NCI-H226 (cell line): ENCODE measurements at places on chromosomes 4 and X.
A peak's percentile ranks its signal among the peaks of the same experiment; 100 is the strongest.

- peak; percentile 51 for DNase-seq
Measured at GRCh38 chr4:9880406-9881197, 99.2 kb downstream of the DRD5 start.

- no peak for DNase-seq
Measured at GRCh38 chr4:83753260-83753659, 217.4 kb downstream of the GPAT3 start.

GRCh38 chr4:68953056-68953596 is 1.5 kb upstream of the UGT2A3 start:
- no peak for DNase-seq

- DNase-seq: no peak
Measured at GRCh38 chr4:150323406-150324325, 245.4 kb downstream of the DCLK2 start.

GRCh38 chr4:38132107-38132673 is 172.0 kb downstream of the PTTG2 start:
- DNase-seq: no peak

GRCh38 chrX:153970357-153971123 is 1.1 kb downstream of the HCFC1 start:
- peak; percentile 15 for DNase-seq

GRCh38 chr4:104129243-104129642 is 365.5 kb downstream of the CXXC4 start:
- no peak for DNase-seq

GRCh38 chrX:32155044-32155638 is 1056.2 kb downstream of the DMD start:
- no peak for DNase-seq

DNA sequence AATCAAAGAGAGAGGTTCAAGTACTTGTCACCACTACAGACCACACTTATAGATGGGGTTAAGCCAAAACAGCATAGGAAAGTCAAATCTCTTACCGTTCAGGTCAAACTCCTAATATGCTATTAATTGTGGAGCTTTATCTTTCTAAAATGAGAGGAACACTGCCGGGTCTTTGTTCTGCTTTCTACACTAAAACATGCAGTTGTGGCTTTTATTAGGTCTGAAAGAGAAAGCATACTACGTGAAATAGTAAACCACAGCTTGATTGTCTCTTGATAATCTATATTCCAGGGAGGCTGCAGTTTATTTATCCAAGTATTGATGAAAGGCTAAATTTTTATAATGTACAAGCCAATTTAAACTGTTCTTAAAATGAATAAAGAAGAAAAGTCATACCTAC is 12.3 kb upstream of the INPP4B start:
- DNase-seq: no peak

DNA sequence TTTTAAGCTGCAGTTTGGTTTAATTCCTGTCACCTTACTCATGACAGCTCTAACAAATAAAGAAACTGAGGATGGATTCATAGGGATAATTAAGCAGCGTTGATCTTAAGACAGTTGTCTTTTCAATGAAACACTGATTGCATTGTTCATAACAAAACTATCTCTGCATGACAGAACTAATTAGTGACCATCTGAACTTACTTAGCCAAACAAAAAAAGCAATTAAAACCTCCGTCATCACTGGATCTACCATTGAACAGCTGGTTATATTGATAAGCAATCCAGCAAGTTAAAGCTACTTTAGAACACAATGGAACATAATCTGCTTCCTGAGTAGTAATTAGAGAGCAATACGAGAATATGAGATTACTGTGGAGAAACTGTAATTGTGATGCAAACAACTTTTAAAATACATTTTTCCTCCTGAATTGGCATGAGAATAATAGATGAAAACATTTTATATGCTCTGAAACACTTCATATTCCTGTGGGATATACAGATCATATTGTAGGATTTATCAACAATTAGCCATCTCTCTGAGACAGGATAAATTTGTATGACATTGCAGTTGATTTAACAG is 2576.8 kb downstream of the PCDH7 start:
- DNase-seq: no peak

DNA sequence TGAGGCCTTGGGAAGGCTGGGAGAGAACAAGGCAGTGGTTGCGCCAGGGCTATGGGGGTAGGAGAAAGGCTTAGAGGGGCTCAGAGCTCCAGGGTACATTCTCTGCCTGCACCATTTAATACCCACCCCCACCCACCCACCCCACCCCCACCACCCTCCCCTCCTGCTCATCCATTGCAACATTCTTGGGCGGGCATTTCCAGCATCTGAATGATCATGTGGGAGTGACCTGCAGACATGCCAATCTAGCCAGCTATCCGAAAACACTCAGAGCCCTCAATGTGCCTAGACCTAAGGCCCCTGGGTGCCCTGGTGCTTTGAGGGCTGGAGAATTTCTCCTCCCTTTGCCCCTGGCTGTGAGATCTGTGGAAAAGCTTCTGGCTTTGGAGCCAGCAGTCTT is 3.1 kb downstream of the SLC34A2 start:
- no peak for DNase-seq

GRCh38 chr4:176752191-176752749 is 40.5 kb downstream of the VEGFC start:
- no peak for DNase-seq

GRCh38 chrX:155744534-155744933 is 131.8 kb upstream of the TMLHE start:
- no peak for DNase-seq

DNA sequence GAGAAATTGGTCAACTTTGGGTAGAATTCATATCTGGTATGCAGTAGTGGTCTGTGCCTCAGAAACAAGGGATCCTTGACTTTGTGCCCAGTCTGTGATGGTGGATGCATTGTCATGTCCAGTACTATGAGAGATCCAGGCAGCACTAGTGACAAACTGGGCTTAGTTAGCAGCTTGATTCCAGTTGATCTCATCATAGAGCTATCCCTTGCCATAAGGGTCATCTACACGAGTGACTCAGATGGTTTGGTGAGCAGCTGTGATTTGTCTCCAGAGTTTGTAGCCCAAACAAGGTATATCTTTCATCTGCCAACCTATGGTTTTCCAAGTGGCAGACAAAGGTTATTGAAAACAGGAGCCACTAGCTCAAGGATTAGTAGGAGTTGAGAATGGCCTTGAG is 298.8 kb downstream of the GBA3 start:
- no peak for DNase-seq

DNA sequence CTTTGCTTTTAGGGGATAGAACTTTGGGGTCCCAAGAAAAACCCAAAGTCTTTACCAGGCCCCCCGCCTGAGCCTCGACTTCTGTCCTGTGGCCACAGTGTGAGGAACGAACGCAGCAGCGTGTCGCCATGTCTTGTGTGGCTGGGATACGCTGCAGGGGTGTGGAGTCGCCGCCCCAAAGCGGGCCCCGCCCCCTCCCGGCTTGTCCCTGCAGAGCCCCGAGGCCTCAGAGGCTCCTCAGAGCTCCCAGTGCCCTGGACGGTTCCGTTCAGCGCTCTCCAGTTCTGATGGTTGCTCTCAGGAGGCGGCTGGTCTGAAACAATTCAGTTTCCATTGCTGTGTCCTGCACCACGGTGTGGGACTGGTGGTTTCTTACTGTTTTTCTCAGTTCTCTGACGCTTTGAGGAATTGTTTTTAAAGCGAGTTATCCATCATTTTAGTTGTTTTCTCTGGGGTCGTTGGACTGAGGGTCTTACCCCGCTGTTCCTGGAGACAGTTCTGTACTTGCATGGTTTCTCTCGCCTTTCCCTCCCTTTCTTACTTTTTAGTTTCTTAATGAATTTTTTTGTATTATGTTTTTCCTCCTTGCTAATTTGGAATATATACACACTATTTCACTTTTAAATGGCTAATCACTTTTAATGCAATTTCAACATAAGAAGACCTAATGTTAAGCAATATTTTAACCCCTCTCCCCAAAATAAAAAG is 1.6 kb upstream of the IDUA start:
- DNase-seq: no peak

DNA sequence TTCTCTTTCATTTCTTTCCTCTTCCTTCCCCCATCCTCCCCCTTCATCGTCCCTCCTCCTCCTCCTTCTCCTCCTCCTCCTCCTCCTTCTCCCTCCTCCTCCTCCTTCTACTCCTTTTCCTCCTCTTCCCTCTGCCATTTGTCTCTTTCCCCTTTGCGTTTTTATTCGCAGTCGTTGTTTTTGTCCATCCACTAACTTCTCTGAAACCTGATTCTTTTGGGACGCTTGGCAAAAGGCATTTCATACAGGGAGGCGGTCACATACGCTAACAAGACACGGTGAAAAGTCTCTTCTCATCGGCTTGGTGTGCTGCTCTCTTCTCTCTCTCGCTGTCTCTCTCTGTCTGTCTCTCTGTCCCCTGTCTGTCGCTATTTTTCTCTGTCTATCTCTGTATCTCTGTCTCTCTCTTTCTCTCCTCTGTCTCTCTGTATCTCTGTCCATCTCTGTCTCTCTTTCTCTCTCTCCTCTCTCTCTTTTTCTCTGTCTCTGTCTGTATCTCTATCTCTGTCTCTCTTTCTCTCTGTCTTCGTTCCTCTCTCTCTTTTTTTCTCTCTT is 5.4 kb upstream of the SHOX start:
- DNase-seq: no peak

DNA sequence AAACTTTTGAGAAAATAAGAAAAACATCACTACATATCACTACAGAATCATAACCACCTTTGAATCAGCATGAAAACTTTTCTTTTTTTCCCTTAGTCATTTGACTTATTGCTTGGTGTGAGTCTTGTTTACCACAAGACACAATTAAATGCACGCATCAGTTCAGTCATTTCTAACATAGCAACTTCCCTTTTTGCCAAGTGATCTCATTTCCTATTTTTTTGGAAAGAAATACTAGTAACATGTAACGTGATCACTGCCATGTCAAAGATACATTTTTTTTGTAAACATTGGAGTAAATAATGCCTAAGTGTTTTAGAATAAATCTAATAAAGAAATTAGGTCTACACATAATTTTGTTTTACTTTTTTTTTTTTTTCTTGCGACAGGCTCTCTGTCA is 5.1 kb upstream of the CXCL8 start:
- DNase-seq: no peak

GRCh38 chrX:110050386-110050785 is 47.5 kb downstream of the TMEM164 start:
- no peak for DNase-seq

GRCh38 chr4:147596377-147596776 is 20.8 kb upstream of the TMEM184C start:
- DNase-seq: no peak

DNA sequence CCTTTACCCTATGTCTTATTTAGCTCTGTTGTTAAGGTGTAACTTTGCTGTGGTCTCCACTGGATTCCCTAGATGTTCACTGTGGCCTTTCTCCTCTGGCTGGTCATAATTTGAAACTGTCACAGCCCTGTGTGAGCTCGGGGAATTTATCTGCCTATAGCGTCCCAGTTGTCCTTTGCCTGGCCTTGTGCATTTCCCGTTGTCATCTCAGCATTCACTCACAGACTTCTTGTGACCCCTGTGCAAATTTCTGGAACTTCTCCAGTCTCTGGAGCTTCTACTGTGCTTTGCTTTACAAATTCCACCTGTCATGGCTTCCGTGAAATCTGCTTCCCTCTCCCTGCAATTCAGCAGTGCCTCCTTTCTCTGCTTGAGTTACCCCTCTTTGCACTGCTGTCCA is 106.7 kb downstream of the WWC2 start:
- no peak for DNase-seq

- no peak for DNase-seq
Measured at GRCh38 chrX:11420851-11421250, 127.6 kb downstream of the AMELX start.

DNA sequence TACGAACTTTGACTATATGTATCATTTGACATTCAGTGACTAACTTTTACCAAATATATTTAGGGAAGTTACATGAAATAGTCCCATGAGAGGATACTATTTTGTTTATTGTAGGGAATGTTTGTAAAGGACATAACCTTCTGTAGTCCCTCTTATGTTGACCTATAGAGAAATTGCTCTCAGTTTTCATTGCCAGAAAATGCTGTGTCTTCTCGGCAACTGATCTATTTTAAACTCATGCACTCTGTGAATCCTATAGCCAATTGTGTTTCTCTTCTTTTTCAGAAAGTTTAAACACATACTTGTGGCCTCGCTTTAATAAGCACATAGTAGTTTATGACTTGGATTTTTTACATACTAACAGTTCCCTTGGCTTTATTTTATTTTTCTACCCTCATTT is 38.2 kb downstream of the DMP1 start:
- no peak for DNase-seq

GRCh38 chrX:119686087-119686691 is 6.8 kb downstream of the SEPTIN6 start:
- DNase-seq: no peak

- DNase-seq: no peak
Measured at GRCh38 chrX:38664285-38664684, 102.9 kb downstream of the TSPAN7 start.

DNA sequence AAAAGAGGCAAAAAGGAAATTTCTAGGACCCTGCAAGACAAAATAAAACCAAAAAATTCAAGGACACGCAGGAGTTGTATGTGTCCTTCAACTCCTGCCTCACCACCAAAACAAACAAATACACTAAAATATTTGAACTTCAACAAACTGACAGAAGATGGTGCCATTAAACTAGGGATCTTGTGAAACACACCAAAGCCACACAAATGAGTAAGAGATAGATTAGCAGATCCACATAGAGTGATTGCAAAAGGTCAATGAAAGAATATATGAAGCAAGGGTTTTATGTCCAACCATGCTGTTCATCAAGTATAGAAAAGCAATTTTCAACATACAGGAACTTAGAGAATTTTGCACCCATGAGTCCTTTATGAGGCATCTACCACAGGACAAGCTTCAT is 40.1 kb upstream of the SCML1 start:
- no peak for DNase-seq

GRCh38 chr4:188534917-188535316 is 395.7 kb downstream of the TRIML1 start:
- no peak for DNase-seq

DNA sequence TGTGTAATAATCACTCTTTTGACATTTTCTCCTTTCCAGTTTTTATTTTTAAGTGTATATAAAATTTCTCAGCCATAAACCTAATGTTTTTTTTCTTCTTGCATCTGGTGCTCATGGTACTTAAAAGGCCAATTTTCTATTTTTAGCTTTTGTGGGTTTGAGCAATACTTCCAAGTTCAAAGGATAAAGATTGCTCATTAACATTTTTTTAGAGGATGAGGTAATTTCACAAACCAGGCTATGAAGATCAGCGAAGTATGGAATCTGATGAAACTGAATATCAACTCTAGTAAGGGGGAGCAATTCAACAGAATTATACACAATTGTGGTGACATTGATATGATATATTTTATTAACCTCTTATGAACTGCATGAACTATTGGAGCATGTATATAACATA is 25.8 kb upstream of the KLHL34 start:
- DNase-seq: no peak

DNA sequence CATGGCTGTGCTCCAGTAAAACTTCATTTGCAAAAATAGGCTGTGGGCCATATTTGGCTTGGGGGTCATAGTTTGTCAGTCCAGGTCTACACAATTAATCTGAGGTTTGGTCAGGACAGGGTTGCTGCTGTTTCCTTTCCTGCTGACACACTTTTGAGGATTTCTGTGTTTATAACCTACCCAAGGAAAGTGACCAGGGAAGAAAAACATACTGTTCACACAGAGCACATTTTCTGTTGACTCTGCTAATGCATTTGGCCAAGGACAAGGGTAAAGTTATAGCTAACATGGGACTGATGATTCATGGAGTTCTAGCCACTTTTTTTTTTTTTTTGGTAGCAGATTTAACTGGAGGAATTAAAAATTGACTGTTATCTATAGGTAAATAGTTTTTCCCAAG is 43.9 kb upstream of the GEMIN8 start:
- DNase-seq: no peak

- no peak for DNase-seq
Measured at GRCh38 chr4:135227842-135228241, 1026.3 kb upstream of the PABPC4L start.

GRCh38 chr4:2484993-2485392 is 16.1 kb downstream of the RNF4 start:
- no peak for DNase-seq
